Natural killer cell (primary cell): ENCODE measurements at places on chromosomes 13 and 19. TPM values are rescaled to one million over a fixed set of nuclear protein-coding genes. Genes with fewer than 3 reads are reported as not detected.

CD33 gene
- total RNA-seq, result 6.5 TPM

DNA sequence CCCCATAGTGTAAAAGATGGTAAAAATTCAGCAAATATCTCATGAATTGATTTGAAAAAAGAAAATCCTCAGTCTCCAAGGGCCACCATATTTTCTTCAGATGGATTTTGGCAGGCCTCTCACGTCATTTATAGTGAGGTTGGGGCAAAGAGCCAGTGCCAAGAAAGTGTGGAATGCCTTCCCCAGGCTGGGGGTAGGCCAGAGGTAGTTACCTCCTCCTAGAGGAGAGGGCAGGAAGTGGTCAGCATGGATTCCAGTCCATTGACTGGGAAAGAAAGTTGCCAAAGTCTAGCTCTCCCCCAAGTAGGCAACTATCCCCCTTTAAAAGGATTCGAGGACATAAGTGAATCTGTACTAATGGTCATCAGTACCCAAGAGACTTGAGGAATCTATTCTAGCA, 68.4 kb upstream of the KCTD4 start:
- H3K27ac ChIP-seq, result no peak overlapping the region
- DNase-seq, result no peak
- no peaks in the 10 kb centered on the region for H3K27me3 ChIP-seq
- no peak overlapping the region for H3K4me3 ChIP-seq
- H3K36me3 ChIP-seq, result peaks cover 7% of the 10 kb centered on the region

- peak overlapping the region; percentile 85 for H3K27ac ChIP-seq
- no peaks in the 10 kb centered on the region for H3K36me3 ChIP-seq
- peak overlapping the region; percentile 33 for H3K4me3 ChIP-seq
- peaks cover 15% of the 10 kb centered on the region for H3K4me1 ChIP-seq
- peak; percentile 37 for DNase-seq
Observed at GRCh38 chr13:50512474-50513299, 330.8 kb downstream of the DLEU7 start.

DNA sequence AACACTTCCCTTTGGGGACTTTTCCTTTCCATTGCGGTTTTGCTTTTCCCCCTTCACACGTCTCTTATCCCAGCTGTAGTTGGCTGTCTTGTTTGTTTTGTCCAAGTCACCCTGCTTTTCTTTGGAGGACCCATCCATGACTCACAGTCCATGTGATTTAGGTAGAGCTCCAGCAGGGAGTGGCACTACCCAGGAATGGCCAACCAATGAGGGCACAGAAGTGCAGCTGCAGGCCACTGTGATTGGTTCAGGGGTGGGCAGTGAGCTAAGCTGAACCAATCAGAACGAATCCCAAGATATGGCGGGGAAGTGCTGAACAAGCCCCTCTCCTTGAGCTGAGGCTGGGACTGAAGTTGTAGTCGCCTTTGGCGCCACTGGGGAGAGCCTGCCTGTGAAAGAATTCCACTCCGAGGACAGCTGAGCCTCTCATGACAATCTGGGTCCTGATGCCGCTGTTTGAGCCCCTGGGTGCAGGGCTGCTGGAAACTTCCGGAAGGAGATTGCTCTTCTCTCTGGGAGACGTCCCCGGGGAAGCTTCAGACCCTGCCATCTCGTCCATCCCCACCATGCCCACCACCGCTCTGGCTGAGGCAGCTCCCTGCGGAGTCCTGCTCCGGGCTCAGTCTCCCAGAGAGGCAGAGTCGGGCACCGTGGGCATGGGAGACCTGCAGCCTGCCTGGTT, 62.9 kb upstream of the URI1 start:
- peaks cover 4% of the 10 kb centered on the region for H3K4me1 ChIP-seq
- H3K27ac ChIP-seq, result no peak overlapping the region
- DNase-seq, result no peak
- H3K36me3 ChIP-seq, result no peaks in the 10 kb centered on the region
- no peaks in the 10 kb centered on the region for H3K27me3 ChIP-seq
- no peak overlapping the region for H3K4me3 ChIP-seq
